Activated naive CD8-positive, alpha-beta T cell treated with anti-CD3 and anti-CD28 coated beads, Interleukin-2, amount 50 U/mL, for 16 hours (primary cell): ENCODE measurements at places on chromosomes 5 and 9.

- DNase-seq: no peak
These were observed 256.3 kb downstream of the NNT start for GRCh38 chr5:43859309-43859708.

DNA sequence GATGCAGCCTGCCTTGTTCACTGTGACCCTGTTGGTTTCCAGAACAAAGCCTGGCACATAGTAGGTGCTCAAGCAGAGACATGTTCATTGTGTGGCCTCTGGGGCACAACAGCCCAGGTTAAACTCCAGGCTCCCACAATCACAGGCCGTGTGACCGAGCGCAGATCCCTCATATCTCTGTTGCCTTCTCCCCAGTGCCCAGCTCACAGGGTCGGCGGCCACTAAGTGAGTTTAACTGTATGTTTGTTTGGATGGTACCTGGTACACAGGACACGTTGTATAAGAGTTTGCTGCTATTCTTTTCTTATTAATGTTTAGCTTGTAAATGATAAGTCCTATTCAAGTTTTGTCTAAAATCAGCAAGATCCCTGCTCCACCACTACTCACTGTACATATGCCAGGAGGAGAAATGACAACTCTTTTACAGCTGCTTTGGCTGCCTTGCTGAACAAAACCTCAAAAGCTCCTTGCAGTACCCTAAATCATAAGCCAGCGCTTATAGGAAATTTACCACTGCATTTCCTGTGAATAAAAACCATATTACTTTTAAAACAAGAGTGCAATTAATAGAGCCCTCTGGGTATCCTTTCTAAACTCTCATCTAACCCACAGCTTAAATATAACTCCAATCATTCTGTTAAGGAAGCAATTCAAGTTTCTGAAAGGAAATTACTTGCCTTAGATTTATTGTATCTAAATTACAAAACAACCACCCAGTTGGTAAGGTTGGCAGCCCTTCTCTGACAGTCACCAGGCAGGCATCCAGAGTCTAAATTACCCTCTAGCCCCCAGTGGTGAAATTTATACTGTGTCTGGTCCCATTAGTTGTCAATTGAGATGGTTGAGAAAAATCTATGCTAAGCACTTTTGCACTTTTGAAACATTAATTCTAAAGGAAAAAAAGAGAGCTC, 379.4 kb downstream of the SEMA5A start:
- no peak for DNase-seq

DNA sequence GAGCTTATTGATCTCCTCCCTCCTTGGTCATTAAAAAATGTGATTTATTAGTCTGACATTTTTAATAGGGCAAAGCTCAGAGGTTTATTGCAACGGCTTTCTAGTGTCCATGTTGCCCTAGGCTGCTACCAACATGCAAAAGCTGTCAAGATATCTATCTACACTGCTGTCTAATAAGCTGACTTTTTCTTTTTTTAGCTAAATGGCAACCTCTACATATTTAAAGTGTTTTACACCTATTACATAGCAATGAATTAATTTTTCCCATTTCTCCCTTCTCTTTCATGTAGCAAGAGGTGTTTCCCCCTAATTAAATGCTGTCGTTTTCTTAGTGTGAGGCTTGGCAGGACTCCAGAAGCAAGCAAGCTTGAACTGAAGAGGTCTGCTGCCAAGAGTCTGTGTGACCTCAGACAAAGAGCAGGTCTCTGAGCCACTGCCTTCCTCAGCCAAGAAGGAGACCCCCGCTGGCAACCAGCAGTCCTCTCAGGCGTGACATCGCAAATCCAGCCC, 79.4 kb downstream of the GAS1 start:
- no peak for DNase-seq

DNA sequence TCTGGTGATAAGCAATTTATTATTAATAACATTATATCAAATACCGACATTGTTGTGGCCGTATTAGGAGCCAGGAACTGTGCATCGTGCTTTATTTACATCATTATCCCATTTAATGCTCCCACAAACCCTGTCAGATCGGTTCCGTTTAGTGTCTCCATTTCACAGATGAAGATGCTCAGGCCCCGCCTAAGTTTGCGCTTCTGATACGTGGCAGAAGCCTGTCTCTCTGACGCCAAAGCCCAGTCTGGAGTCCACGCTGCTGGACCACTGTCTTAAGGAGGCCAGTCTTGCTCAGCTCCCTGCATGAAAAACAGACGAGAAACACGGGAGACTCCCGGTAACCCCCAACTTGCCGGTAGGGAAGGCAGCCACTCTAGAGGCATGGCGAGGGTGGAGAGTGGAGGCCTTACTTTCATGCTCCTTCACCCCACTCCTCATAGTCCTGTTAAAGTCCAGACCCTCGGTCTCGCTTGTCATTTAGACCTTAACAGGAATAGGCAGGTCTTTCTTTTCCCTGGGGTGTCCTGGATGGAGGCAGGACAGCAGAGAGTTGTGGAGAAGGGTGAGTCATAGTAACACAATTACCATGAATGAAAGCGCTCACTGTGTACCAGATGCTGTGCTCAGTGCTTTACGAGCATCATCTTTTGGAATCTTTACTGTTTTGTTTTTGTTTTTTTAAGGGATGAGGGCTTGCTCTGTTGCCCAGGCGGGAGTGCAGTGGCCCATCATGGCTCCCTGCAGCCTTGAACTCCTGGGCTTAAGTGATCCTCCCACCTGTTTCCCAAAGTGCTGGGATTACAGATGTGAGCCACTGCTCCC, 872 bp downstream of the TXNDC15 start:
- DNase-seq: no peak

- no peak for DNase-seq
These were observed 94.7 kb upstream of the OSMR start for GRCh38 chr5:38751103-38751502.

DNA sequence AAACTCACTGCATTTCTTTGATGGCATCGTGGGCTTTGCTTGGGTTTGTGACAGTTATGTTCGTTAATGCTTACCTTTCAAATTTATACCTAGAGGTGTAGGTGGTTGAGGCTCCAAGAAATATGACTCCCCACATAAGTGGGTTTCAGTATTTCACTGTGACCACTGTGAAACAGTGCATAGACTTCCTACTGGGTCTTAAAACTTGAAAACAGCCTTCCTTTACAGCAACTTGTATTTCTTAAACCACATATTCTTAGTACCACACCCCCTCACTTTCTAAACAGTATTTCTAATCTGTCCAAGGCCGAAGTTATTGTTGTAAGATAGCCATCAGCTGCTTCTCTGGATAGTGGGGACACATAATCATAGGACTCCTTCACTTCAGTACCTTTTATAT, 48.3 kb downstream of the TMEFF1 start:
- DNase-seq: no peak

- no peak for DNase-seq
These were observed 149.7 kb upstream of the RASGRF2 start for GRCh38 chr5:80810425-80810824.

DNA sequence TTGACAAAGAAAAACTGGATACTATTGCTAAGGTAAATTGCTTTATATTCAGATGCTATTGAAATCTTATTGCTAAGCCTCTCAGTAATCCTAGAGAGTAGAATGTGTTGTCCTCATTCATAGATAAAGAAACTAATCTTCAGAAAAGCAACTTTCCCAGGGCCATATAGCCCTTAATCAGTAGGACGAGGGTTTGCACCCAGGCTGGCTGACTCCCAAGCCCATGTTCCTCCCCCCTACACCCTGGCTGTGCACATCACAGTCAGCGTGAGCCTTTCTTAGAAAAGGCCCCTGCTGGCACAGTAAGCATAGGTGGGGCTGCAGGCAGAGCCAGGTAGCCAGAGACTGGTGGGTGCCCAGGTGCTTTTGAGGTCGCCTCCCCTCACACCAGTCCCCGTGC, 15.8 kb upstream of the GLIPR2 start:
- DNase-seq: no peak

DNA sequence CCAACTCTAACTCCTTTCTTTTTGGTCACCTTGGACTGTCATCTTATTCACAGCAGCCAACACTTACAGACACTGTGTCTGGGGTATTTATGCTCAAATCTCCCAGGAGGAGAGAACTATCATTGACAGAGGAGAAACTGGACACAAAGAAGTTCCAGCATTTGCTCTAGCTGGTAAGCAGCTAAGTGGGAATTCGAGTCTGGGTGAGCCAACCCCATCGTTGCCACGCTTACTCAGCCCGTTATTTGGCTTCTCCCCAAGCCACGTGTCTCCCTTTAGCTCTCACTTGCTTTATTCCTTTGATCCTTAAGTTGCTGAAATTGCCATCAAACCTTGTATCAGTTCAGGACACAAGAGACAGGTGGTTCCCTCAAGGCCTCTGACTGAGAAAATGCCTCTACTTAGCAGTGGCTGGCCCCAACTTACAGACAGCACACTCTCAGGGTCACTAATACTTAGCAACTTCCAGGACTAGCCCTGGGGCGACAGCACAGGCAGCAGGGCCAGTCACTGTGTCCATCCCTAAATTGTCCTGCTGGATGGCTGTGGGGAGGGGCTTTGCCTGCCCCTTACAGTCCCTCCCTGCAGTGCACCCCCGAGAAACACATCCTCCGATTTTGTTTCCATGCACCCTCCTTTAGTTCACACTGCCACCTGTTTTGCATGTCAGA, 1.4 kb downstream of the SLC36A2 start:
- no peak for DNase-seq

DNA sequence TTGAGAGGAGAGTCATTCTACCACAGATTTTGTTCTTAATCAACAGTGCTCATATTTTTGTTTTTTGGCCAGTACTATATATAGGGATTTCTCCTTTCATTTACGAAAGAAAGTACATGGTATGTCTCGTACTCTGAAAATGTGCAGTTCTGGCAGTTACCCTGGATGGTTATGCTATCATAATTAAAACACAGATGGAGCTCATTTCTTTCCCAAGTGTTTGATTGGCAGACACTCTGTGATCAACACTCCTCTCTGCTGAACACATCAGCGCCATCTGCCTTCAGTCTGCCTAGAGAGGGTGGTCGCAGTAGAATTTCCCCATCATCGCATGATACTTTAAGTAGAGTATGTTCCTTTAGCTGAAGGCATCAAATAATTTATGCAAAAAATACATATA, 64.5 kb downstream of the PAM start:
- DNase-seq: no peak

- no peak for DNase-seq
These were observed 202.7 kb upstream of the MVB12B start for GRCh38 chr9:126123927-126124326.

- no peak for DNase-seq
These were observed 68.1 kb downstream of the ARHGEF28 start for GRCh38 chr5:73694089-73694488.

DNA sequence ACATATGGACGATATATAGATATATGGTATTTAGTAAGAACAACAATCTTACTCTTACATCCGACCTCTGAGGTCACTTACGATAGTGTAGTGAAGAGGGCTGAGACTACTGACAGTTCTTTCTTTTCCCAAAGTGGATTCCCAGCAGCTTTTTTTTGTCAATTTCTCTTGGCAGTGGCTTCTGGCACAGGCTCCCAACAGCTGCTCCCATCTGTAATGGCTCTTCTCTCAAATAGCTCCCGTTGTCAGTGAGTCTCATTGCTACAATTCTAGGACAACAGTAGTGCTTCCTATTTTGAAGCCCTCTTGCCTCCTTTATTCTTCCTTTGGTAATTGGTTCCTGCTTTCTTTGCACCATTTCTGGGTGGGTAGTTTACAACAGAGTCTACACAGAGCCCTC, 68.4 kb downstream of the SLC25A46 start:
- no peak for DNase-seq

GRCh38 chr9:134412298-134412711, 86.0 kb downstream of the RXRA start:
- no peak for DNase-seq

- DNase-seq: no peak
These were observed 73.6 kb upstream of the ALDH1B1 start for GRCh38 chr9:38318759-38319495.

GRCh38 chr9:73152543-73152844, 829 bp downstream of the ANXA1 start:
- no peak for DNase-seq

- DNase-seq: no peak
These were observed 154.8 kb downstream of the GADD45G start for GRCh38 chr9:89759572-89759971.

DNA sequence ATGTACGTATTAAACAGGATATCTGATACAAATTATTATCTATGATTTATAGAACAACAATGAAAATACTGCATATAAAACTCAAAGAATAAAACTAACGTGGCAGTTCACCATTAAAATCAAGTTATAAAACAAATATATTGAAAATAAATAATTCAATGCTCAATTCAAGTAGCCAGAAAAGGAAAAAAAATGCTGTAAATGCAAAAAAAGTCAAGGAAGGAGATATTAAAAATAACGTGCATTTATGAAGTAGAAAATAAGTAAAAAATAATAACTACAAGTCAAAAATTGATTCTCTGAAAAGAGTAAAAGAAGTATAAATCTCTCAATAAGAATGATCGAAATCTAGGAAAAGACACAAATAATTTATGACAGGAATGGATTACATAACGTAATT, 460.5 kb upstream of the CD180 start:
- no peak for DNase-seq

- DNase-seq: no peak
These were observed 17.9 kb upstream of the SCGB3A2 start for GRCh38 chr5:147860641-147861025.
